ENCODE measurements at places on chromosomes 4 and X.

DNA sequence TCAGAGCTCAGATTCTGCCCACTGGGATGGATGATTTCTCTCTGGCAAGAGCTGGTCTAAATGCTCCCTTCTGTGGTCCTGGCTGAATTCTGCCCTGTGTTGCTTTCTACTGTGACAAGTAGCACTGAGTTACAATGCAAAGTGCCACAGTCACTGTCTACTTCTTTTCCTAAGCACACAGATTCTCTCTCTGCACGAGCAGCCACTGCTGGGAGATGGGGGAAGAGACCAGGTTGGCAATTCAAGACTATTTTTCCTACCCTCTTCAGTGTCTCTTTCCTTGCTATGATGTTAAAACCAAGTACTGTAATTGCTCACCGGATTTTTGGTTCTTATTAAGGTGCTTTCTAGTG lies 45.5 kb downstream of the STAP1 start:
- DNase-seq, result no peak

- DNase-seq, result no peak
Measured at GRCh38 chr4:34105311-34105710, 2139.0 kb downstream of the ARAP2 start.

- no peak for DNase-seq
Measured at GRCh38 chrX:49070988-49071387, 2.8 kb downstream of the PRAF2 start.

DNA sequence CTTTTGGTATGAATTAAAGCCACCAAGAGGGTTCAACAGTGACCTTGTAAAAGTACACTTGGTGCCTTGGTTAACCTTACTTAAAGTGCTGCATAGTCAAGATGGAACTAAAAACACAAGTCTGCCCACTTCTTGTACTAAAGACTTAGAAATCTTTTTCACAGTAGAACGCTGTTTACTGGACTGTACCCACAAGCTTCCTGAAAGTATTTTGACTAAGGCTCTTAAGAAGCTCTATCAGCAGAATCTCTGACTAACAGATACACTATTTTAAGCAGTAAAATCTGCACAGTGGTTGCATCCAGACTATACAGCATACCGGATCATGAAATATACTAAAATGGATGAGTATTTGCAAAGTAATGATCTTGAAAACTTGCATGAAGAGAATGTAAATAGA lies 7.2 kb downstream of the RAB28 start:
- no peak for DNase-seq
